Stimulated activated CD4-positive, alpha-beta T cell treated with anti-CD3 and anti-CD28 coated beads, Interleukin-4, amount 100 ng/mL, for 4 hours (primary cell): ENCODE measurements at places on chromosomes 12 and 14.

DNA sequence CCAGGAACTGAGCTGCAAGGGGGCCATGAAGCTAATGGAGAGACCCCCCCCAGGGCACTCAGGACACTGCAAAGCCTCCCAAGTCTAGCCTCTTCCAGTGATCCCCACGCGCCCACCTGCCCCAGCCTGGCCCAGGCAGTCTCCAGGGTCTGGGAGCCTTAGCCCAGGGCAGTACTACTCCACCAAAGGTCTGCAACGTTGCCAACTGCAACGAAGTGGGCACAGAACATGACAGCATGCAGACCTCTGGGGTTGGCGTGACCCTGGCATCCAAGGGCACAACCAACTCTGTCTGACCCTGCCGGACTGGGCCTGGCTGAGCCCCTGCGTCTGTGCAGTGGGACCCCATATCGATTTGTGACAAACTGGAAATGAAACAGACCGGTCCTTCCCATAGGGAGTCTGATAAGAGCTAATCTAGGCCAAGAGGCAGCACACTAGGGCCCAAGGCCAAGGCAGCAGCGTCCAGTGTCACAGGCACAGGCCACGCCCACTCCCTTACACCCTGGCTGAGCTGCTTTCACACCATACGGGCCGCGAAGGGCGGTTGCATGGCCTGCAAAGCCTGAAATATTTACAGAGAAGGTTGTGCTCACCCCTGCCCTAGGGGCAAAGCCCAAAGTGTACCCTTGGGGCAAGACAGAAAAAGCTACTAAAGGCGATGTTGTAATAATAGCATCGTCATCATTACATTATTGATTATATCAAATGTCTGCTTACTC lies 76.7 kb downstream of the NCOR2 start:
- DNase-seq = no peak

- DNase-seq = no peak
These were observed 783.8 kb downstream of the VRK1 start for GRCh38 chr14:97581016-97581415.

GRCh38 chr12:88472248-88472647 lies 108.0 kb downstream of the KITLG start:
- no peak for DNase-seq

DNA sequence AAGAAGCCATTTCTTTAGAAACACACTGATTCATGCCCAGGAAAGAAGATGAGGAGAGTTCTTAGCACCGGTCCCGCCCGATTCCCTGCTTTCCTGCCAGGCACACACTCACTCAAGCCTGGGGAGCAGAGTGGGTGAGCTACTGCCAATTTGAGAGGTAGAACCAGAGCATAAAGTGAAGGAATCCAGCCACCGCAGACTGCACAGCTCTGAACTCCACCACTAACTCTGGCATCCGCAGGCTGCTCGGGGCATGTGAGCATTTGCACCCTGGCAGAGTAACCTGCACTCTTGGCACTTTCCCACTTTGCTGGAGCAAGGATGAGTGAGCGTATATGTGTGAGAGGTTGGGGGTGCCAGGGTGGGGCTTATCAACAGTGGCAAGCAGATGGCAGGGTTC lies 4.0 kb upstream of the SYNDIG1L start:
- DNase-seq = no peak

DNA sequence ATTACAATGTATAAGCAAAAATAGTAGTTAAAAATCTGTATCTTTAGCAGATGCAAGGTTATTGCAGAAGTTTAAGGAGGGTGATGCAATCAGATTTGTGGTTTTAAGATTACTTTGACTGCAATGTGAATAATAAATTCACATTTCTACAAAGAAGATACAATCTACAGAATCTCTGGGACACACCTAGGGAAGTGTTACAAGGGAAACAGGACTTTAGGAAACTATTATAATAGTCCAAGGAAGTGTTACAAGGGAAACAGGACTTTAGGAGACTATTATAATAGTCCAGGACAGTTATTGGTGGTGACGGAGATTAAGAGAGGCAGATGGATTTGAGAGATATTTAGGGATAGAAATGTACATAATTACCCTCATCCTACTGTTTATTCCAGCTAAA lies 154.4 kb upstream of the GARIN6 start:
- no peak for DNase-seq

DNA sequence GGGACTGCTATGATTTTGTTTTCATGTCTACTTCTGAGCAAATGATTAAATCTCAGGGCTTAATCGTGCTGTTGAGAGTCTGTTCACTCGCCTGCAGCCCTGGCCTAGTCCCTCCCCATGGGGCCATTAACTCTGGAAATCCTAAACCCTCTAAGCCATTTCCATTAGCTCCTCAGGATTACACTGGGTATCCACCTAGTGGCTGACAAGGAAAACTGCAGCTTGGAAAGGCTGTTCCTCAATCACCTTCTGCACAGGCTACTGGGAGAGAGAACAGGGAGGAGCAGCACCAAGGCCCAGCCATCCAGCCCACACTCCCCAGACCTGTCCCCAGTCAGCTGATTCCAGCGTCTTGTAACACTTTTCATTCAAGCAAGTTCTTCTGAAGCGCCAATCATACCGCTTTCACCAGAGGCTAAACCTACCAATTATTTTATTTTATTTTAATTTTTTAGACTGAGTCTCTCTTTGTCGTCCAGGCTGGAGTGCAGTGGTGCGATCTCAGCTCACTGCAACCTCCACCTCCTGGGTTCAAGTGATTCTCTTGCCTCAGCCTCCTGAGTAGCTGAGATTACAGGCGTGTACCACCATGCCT lies 48.7 kb downstream of the NEUROD4 start:
- no peak for DNase-seq
